Activated naive CD8-positive, alpha-beta T cell treated with anti-CD3 and anti-CD28 coated beads for 36 hours (primary cell): ENCODE measurements at places on chromosomes 12 and 14.

GRCh38 chr12:121144416-121144914, 11.8 kb downstream of the P2RX7 start:
- DNase-seq, result no peak

- DNase-seq, result no peak
These were observed 74.5 kb downstream of the FERMT2 start for GRCh38 chr14:52876311-52876710.

DNA sequence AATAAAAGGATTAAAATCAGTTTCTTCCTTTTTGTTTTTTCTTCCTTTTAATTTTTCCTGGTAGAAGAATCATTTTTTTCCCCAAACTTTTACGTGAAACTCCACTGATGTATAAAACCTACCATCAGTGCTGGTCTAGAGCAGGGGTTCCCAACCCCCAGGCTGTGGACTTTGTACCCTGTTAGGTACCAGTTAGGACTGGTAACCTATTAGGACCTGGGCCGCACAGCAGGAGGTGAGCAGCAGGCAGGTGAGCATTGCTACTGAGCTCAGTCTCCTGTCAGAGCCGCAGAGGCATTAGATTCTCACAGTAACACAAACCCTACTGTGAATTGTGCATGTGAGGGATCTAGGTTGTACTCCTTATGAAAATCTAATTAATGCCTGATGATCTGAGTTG, 10.1 kb downstream of the SMCO2 start:
- DNase-seq, result no peak

GRCh38 chr14:72683787-72684186, 210.1 kb downstream of the DPF3 start:
- no peak for DNase-seq

DNA sequence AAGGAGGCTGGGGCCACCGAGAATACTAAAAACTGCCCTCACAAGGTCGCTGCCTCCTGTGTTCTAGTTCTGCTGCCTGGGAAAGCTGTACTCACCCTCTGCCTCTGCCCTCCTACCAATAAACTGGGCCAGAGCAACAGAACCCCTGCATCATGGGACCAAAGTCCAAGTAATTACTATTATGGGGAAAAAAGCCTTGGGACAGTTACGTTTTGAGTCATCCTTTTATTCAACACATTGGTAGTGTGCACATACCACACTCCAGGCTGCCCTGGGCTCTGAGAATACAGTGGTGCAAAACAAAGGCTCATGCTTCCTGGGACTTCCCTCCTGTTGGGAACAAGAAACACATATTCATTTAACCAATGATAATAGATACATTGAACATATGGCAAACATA, 49.0 kb downstream of the CACNA1C start:
- DNase-seq, result no peak

DNA sequence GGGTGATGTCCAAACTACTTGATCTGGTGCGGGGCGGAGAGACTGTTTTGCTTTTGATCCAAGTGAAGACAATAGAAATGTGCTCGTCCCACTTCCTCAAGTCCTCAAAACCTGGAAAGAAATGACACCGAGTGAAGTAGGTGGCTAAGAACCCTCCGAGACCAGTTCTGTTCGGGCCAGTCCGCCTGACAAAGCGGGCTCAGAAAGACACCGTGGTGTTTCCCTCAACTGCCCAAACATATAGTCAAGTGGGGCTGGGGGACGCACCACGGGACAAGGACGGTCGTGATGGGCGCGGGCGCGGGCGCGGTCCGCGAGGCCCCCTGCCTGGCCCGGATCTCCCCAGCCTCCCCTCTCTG, 1.6 kb downstream of the PHLDA1 start:
- no peak for DNase-seq

DNA sequence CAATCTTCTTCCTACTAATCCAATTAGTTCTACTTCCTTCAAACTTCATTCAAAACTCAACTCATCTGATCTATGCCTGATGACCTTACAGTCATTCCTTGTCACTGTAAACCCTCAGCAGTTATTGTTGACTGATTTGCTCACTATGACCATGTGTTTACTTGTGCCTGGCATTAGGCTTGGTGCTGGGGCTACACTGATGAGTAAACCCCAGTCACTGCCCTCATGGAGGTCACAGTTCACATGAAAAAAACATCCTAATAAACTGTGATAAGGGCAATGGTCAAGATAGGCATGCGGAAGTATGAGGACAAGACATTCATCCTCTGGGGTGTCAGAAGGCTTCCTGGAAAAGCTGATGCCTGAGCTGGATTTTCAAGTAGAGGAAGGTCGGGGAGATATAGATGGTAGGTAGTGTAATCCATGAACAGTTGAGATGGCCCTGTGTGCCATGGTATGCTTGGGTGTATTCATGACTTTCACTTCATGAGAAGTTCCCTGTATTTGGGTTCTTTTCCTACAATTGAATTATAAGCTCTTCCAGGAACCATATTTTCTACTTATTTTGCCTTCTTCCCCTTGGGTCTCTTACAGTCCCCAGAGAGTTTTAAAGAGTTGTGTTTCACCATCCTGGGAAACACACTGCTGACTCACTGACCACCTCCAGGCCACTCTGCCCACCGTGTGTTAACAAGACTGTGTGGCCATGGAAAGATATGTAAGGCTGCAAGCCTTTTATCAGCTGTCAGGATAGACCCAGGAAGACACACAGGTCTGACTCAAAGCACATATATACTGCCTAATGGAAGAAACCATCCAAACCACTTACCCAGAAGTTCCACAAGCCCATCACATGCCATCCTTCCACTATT, 38.7 kb upstream of the DUSP6 start:
- peak; percentile 8 for DNase-seq

DNA sequence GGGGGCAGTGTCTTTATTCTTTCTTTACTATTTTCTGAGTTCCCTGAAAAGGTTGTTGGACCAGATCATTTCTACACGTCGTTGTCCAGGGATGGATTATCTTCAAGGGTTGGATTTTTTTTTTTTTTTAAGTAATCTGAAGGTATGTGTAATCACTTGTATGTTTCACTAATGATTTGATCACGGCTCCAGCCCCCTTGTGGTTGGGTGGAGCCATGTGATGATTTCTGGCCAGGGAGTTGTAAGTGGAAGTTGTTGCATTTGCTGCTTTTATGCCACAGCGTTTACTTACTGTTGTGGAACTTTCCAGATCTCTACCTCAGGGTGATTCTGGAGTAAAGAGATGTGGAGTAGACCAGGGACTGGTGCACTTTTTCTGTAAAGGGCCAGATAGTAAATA, 390.3 kb downstream of the AACS start:
- DNase-seq, result no peak

DNA sequence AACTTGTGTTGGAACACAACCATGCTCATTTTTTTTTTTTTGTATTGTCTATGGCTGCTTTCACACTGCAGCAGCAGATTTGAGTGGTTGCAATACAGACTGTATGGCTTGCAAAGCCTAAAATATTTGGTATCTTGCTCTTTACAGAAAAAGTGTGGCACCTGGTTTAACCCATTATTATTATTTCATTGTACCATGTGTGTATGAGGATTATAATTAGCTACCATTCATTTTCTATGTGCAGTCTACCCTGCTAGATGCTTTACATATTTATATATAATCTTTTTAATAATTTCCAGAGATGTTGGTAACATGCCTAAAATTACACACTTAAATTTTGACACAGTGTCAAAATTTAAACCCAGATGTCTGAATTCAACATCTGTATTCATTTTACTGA, 37.7 kb downstream of the SPATS2 start:
- DNase-seq, result no peak

DNA sequence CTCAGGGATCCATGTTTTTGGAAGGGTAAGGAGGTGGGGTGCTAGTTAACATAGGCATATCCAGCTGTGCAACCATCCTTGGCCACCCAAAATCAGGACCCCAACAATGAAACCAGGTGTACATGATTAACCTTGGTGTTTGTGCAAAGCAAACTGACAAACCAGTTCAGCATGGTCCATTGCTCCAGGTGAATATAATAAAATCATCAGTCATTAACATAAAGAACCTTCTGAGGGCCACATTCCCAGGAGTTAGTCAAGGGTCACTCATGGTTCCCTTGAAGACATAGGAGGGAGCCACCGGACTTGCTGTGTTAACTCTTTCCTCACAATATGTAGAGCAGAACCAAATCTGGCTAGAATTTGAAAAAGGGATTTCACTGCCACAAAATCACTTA, 17.8 kb downstream of the SLC38A2 start:
- DNase-seq, result no peak

DNA sequence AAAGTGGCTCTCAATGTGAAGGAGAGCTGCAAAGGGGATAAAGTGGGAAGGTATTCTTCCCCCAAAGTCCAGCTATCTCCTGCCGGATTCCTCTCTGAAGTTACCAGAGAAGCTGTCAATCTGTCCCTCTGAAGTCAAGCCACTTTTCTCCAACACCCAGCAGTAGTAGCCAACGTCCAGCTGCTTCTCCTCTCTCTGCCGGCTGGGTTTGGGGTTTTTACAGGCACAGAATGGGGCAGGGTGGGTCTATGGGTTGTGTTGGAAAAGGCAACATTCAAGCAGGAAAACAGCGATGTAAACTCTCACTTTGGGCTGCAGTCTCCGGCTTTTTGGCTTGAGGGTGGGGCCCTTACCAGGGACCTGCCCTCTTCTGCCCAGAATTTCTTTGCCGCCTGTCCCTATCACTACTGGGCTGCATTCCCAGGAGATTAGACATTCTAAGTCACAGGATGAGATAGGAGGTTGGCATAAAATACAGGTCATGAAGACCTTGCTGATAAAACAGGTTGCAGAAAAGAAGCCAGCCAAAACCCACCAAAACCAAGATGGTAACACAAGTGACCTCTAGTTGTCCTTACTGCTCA, 16.3 kb downstream of the CAPZA3 start:
- no peak for DNase-seq

DNA sequence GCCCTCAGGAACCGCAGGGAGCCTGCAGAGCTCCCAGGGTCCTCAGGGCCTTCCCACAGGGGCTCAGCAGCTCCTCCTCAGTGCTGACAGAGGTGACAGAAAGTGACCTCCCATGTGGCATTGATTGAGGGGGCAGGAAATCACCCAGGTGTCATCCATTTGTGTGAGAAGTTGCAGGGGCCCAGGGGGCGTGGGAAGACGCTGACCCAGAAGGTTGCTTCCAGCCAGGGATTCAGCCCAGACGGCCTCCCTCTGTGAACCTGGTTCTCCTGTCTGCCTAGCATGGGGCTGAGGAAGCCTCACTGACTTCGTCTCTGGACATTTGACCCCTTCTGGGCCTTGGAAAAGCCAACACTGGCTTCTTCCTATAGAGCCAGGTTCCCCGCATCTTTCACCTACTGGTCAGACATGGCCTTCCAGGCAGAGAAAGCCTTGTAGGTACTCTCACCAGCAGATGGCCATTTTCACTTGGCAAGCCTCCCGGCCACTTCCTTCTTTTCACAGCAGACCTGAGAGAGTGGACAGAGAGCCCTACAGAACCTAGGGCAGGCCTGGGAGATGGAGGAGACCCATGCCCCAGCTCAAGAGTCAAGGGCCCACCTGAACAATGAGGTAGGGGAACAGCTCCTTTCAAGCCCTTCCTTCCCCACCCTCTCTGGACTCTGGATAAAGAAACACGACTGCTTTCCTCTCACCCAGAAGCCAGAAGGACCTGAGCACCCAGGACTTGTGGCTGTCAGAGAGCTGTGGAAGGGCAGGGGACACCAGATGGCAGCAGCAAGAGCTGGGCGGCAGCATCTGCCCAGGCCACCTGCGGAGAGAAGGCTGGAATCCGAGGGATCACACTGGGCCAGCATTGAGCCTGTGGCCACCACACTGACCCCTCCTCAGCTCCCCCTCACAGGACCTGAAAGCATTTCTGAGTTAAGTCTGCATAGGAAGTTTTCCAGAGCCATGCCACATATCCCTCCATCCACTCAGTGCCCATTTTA, 377.8 kb downstream of the DPF3 start:
- DNase-seq, result no peak

DNA sequence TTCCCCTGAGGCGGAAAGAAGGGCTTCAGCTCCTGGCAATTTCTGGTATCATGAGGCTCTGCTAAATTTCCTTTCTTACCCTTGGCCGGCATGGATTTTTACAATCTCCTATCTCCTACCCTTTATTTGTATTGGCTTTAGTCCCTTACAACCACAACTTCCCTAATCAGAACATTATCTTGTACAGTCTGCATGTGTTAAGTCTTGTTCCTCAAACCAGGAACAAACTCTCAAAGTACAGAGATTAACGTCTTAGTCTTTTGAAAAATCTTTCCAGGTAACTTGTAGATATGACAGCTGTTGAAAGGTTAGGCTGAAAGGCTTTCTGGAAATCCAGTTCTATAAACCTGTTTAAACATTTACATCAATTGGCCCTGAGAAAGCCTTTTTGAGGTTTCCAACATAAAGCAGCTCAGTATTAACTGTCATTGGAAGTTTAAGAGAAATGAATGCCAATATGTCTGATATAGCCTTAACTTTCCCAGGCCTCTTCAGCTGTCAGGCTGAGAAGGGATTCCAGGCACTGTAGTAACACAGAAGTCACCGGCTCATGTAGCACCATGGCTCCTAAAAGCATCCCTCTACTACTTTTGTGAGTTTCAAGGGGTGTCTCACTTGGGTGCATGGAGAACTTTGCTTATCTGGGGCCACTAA, 360.5 kb downstream of the FUT8 start:
- no peak for DNase-seq

GRCh38 chr14:31205681-31206535, 1.7 kb downstream of the HECTD1 start:
- no peak for DNase-seq

- no peak for DNase-seq
These were observed 91.9 kb downstream of the DAD1 start for GRCh38 chr14:22497144-22497423.
